Activated T-helper 1 cell treated with anti-CD3 and anti-CD28 coated beads, Interleukin-12 subunit alpha, Interleukin-12 subunit beta, Interleukin-2, Interleukin-4 antibody, amounts not matched to agents 30 ng/mL and 10 ng/mL and 1 ng/mL, durations not matched to agents 14 hours and 24 hours and 36 hours (primary cell): ENCODE measurements at places on chromosomes 2 and 18. TPM values are rescaled to one million over a fixed set of nuclear protein-coding genes. Genes with fewer than 3 reads are reported as not detected.

- no peak for DNase-seq
These were observed 43.4 kb downstream of the MC4R start for GRCh38 chr18:60329131-60329530.

GRCh38 chr18:10482985-10483949 is 28.8 kb downstream of the APCDD1 start:
- no peak for DNase-seq

GRCh38 chr18:8045884-8046281 is 478.8 kb downstream of the PTPRM start:
- no peak for DNase-seq

NR4A2 gene
- 20.5 and 21.9 TPM in 2 replicates for total RNA-seq

DNA sequence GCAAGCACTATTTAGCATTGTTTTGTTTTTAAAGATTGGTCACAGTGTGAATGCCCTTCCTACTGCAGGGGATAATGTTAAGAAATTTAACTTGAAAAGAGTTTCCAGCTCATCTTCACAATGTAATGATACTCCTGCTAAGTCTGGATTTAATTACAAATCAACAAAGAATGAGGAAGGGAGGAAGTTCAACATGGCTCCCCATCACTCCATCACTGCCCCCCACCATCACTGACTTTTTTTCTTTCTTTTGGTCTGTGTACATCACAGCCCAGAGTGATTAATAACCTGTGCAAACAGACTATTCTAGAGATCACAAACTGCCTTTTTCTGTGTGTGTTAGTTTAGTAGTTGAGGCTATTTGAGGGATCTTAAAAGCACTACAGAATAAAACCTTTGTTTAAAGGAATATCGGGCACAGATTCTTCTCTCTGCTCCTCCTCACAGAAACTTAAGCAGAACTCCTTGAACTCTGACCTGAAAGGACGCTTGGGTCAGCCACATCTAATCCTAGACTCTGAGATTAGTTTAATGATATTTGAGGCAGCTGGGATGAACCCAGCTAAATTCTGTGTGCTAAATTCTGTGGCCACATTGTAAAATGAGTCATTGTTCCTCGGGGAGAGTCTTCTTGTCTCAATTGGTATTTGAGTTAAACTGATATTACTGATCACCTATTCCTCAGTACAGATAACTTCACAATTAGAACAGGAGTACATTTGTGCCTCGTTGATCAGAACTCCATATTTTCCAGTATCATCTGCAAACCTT is 47.8 kb downstream of the SATB2 start:
- DNase-seq: no peak

NEU4 gene
- 0.61 and 0.80 TPM in 2 replicates for total RNA-seq

DNA sequence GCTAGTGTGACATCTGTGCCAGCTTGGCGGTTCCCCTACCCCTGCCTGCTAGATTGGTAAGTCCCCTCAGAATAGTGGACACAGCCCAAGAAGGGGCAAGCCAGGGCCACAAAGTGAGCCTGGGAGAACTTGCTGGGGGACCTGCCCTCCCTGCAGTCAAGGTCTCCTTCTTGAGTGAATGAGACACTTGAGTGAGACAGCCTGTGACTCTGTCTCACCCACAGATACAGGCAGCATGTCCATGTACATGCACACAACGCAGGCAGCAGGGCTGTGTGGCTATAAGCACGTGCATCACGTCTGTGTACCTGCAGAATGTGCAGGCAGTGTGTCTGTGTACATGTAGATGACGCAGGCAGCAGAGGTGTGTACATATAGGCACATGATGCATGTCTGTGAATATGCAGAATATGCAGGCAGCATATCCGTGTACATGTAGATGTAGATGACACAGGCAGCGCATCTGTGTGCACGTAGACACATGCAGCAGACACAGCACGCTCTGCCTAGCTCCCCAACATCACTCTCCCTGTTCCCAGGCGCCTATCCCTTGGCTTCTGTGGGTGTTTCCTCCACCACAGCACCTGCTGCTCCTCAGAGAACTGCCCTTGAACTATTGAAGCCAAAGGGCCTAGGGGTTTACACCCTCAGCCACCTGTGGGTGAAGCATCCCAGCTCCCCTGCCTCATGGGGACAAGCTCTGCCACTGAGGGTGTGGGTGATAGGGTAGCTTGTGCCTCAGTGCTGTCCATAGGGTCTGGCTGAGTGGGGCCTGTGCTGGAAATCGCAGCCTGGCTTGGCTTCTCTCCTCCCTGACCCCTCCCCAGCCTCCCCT is 147.2 kb upstream of the TWIST2 start:
- no peak for DNase-seq

- no peak for DNase-seq
These were observed 28.1 kb upstream of the CAB39 start for GRCh38 chr2:230684270-230685168.

DNA sequence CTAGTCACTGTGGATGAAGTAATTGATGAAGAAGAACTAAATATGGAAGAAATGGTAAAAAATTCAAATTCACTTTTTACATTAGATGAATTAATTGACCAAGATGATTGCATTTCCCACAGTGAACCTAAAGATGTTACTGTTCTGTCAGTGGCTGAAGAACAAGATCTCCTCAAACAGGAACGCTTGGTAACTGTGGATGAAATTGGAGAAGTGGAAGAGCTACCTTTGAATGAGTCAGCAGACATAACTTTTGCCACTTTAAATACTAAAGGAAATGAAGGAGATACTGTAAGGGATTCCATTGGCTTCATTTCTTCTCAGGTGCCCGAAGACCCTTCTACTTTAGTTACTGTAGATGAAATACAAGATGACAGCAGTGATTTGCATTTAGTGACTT is 26.6 kb upstream of the DYSF start:
- no peak for DNase-seq

- no peak for DNase-seq
These were observed 13.3 kb upstream of the PPP4R1 start for GRCh38 chr18:9627642-9628041.

DNA sequence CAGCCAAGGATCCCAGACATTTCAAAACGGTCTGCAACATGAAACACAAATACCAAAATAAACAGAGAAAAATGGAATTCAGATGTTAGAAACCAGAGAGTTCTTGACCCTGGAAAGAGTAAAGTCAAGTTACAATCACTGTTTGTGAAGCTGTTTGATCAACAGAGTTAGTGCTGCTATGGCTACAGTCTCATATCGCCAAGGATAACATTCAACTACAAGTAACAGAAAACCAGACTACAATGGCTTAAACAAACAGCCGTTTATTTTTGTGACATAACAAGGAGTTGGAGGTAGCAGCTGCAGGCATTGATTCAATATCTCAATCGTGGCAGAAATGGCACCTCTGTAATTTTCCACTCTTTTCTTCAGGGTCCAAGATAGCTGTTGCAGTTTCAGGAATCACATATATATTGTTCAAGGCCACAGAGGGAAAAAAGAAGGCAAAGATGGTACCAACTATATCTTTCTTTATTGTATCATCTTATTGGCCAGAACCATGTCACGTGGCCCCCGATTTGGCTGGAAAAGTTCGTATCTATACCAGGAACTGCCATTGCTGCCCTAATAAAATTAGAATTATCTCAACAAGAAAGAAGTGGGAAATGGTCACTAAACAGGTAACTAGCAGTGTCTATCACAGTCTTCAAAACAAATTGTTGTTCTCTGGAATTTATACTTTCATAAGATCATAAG is 17.7 kb upstream of the HNRNPLL start:
- no peak for DNase-seq

DNA sequence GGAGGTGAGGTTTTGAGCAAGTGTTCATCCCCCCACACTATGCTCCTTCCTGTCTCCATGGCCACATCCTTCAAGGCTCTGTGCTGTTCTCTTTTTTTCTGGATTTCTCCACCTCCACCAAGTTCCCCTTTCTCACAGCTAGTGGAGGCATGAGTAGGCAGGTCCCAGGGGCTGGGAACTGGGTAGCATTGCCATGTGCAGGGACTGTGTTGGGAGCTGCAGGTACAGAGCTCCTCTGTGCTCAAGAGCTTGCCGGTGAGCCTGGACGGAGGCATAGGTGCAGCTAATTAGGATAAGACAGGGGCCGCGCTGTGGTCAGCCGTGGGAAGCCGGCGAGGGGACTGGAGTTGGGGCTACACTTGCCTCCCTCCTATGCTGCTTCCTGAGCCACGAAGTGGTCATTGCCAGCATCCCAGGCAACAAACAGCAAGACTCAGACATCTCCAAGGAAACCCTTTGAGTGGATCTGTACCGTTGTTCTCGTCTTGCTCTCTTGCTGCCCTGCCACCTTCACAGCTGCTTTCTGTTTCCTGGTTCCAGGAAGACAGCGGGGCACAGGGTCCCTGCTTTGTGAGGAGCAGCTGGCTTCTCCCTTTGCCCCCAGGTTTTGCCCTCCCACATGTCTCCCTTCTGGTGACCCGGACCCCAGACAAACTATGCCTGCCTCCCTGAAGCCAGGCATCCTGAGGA is 36.9 kb downstream of the ATOH8 start:
- no peak for DNase-seq

DNA sequence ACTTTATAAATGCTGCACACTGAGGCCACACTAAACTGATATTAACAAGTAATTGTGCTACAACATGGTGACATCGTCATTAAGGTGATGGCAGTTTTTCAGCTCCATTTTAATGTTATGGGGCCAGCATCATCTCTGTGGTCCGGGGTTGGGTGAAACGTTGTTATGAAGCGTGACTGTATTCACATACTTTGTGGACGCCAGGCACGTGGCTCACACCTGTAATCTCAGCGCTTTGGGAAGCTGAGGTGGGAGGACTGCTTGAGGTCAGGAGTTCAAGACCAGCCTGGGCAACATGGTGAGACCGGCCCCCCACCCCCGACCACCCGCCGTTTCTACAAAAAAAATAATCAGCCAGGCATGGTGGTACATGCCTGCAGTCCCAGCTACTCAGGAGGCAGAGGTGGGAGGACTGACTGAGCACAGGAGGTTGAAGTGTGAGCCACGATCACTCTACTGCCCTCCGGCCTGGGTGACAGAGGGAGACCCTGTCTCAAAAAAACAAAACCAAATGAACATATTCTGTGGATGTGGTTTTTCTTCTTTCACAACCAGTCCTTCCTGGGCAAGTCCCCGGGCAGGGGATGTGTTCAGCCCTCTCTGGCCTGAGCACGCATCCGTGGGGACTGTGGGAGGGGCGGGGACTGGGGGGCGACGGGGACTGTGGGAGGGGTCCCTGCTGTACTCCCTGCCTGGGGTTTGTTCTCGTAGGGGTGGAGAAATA is 12.9 kb upstream of the GAL3ST2 start:
- DNase-seq: no peak

GRCh38 chr2:144339048-144339447 is 180.9 kb downstream of the ZEB2 start:
- DNase-seq: no peak

DNA sequence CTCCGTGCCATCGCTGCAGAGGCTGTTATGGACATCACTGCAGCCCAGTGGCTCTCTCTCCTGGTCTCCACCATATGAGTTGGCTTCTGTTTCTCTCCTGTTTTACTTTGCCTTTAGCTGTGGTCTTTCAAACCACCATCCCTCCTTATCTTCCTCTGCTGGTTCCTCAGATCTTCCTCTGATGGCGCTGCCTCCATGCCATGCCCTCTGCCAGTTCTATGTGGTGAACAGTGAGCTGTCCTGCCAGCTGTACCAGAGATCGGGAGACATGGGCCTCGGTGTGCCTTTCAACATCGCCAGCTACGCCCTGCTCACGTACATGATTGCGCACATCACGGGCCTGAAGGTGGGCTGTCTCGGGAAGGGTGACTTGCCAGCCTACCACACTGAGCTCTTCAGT is 13.1 kb downstream of the TYMS start:
- DNase-seq: no peak

DNA sequence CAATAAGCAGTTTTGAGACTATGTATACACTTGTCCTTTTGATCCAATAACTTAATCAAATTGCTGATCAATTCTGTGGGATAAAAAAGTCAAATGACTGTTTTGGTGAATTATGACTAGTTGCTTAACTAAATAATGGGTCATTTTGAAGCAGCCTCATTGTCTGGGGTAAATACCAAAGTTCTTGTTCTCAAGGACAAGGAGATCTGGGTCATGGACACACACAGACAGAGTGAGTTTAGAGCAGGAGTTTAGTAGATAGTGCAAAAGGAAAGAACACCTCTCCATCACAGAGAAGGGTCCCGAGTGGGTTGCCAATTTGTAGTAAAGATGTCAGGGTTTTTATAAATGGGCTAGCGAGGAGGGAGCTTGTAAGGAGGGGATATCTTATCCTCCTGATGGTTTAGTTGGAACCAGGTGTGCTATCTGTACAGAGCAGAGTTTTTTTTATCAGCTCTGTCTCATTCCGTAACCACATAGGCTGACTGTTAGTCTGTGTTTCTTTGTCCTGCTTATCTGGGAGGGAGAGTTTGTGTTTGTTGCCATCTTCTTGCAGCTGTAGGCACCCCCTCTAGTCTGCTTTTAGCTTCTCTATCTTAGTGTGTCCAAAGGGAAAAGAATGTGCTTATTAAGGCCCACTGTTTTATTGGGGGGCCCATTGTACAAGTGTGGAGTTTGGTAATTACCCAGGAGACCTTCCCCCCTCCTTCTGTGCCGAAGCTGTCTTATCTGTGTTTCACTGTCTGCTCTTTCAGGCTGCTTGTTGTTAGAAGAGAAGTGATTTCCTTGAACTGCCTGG is 48.7 kb upstream of the C1GALT1C1L start:
- DNase-seq: no peak

DNA sequence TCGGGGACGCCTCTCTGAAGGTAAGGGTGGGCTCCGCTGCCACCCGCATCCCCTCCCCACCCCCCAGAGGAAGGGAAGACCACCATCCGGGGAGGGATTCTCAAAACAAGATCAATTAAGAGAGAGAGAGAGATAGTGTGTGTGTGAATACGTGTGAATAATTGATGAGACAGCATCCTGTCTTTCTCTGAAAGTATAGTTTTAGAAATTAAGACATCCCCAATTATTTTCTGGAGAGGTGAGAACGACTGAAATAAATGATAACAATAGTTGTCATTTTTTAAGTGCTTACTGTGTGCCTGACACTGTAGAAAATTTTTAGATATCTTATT is 751 bp downstream of the IL18R1 start:
- DNase-seq: no peak

GRCh38 chr2:38742797-38743559 is 8.2 kb downstream of the SRSF7 start:
- DNase-seq: no peak

- no peak for DNase-seq
These were observed 2.9 kb upstream of the SLC40A1 start for GRCh38 chr2:189583227-189584198.

VWC2L gene
- total RNA-seq: not detected in 2 replicates

DNA sequence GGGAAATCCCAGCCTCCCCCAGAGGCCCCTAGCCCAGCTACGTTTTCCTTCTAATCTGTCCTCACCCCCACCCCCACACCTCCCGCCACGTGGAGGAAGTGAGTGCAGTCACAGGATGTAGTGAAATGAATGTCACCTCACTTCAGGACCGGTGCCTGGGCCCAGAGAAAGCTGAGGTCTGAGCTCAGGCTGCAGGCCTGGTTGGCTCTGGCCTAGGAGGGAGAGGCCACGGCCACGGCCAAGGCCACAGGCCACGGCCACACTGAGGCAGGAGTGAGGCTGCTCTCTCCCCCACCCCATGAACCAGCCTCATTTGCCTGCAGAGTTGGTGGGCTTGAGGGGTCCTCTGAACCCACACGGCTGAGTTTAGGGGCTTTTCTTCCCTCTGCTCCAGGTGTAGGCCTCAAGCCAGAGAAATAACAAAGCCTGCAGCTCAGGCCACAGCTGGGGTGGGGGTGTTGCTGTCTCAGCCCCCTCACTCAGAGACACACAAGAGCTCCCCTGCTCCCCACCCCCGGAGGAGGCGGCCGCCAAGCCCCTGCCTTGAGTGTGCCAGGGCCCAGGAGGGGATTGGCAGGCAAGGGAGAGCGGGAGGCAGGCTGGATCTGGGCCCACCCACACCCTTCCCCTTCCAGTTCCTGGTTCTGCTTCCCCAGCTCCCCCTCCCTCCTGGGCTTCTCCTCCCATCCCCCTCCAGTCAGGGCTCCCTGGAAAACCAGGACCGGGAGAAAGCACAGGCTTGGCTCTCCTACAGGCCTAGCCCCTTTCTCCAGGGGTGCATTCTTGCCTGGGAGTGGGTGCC is 27.0 kb downstream of the DNMT3A start:
- peak; percentile 80 for DNase-seq
